ENCODE measurements at places on chromosomes 4 and X.

- DNase-seq = no peak
These were observed 6.7 kb downstream of the MYL5 start for GRCh38 chr4:680928-681645.

DNA sequence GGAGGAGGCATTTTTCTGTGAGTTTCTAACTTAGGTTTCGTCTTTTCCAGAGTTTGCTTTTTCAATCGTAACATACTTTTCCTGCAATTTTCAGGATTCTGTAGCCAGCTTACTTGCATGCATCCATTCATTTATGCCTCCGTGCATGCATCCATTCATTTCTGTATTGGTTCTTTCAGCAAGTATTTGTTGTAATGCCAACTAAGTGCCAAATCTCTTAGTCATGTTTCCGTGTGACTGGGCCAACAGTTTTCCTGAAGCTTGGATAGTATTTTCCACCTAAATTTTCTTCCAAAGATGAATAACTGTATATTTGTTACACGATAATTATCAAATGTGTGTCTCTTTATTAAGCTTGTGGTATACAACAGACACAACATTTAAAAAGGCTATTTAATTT is 41.5 kb downstream of the CBLL2 start:
- DNase-seq = no peak

DNA sequence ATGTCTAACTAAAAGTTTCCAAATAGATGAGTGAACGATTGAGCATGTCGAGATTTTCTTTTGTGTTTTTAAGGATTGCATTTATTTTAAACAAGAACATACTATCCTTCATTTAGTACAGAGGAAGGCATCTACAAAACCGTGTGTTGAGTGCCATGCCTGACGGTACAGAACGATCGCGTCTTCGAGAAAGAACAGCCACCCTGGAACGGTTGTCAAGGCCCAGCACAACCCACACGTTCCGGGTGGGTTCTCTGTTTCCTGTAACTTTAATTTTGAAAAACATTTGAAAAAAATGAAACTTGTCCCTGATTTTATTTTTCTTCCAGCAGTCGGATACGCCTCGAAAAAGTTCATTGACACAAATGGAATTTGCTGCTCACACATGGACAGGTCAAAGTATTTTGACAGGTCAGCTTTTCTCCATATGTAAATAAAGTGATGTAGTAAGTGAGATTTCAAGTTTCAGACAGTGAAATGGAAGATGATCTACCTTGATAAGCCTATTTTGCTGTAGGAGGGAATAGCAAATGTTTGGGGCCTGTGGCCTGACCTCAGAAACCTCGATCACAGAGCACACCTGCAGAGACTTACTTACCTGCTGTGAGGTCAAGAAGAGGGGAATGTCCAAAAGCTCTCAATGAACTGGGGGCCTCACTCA is 24.4 kb upstream of the CYP4V2 start:
- DNase-seq = no peak

GRCh38 chrX:55326985-55327384 is 62.3 kb upstream of the PAGE3 start:
- no peak for DNase-seq

DNA sequence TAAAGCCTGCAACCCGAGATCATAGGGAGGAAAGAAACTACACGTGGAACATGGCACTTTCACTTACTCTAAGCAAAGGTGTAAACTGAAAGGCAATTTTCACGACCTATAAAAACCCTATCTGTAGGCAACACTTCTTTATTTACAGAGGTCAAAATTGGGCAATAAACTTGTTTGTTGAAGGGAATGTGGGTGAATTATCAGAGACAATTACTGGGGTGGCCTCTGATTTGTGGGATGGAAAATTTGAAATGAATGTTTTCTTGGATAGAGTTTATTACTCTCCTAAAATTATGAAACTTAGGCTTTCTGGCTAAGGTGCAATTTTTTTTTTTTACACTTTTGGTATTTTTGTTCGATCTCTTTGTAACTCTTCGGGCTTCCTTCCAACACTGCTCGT is 734.1 kb upstream of the TENM3 start:
- DNase-seq = no peak

GRCh38 chr4:88823058-88823919 is 125.7 kb upstream of the NAP1L5 start:
- no peak for DNase-seq

- DNase-seq = no peak
These were observed 102.0 kb upstream of the ARHGAP24 start for GRCh38 chr4:85372966-85373365.

GRCh38 chr4:6776920-6777635 is 5.4 kb upstream of the KIAA0232 start:
- DNase-seq = no peak

GRCh38 chr4:1296324-1297022 is 6.8 kb downstream of the MAEA start:
- DNase-seq = no peak

- DNase-seq = no peak
These were observed 184.0 kb upstream of the AFF2 start for GRCh38 chrX:148316446-148316845.

DNA sequence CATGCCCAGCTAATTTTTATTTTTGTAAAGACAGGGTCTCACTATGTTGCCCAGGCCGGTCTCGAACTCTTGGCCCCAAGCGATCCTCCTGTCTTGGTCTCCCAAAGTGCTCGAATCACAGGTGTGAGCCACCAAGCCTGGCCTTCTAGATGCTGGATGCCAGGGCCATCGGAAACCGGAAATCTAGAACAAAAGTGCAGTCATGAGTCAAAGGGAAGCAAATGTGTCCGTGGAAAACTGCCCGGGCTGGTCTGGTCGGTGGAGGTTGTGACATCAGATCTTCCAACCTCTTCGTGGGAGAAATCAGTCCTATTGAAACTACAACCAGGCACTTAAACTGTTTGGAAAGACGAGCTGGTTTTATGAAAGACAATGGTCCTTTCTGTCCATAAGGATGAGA is 92.3 kb upstream of the SHOX start:
- no peak for DNase-seq

DNA sequence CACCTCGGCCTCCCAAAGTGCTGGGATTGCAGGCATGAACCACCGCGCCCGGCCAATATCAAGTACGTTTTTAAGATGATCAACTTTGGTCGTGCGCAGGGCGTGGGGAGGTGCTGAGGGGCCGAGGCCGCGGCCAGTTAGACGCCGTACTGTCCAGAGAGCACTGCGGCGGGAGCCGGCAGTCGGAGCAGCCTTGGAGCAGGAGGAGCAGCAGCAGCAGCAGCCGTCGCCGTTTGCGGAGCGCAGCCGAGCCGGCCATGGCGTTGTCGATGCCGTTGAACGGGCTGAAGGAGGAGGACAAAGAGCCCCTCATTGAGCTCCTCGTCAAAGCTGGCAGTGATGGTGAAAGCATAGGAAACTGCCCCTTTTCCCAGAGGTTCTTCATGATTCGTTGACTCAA is 8.5 kb upstream of the USP9X start:
- no peak for DNase-seq

DNA sequence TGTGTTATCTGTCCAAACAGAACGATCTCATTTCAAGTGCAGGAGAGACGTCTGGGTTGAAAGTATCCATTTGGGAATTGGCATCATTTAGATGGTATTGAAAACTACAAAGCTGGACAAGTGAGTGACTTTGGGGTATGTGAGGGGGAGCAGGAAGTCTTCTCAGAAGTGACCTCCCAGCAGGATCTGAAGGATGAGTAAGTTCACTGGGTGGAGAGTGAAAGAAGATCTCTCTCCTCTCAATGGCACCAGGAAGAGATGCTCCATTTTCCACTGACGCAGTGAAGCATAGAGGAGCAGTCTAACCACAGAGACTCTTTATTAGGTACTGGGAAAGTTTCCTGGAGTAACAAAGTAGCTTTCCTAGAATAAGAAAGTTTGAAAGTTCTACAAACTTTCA is 161.0 kb downstream of the CPE start:
- no peak for DNase-seq

DNA sequence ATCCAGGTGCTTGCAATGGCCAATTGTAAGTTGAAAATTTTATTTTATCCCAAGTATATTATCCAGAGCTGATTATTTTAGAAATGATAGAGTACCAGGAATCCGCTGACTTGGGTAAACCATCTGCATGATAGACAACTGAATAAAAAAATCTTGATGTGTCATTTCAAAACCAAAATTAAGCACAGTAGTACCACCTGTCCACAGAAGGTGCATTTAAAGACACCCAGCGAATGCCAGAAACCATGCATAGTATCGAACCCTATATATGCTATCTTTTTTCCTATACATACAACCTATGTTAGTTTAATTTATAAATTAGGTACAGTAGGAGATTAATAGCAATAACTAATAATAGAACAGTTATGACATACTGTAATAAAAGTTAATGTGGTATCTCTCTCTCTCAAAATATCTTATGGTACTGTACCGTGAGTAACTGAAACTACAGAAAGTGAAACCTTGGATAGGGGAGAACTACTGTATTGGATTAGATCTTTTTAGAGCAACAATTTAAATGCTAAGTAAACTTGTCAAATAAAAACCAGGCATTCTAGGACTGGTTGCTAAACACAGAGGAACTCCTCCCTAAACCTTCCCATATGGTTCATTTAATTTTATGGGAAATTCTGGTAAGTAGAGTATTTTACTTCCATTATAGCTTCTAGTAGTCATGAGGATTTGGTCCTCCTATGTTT is 6.2 kb downstream of the NEIL3 start:
- DNase-seq = no peak

DNA sequence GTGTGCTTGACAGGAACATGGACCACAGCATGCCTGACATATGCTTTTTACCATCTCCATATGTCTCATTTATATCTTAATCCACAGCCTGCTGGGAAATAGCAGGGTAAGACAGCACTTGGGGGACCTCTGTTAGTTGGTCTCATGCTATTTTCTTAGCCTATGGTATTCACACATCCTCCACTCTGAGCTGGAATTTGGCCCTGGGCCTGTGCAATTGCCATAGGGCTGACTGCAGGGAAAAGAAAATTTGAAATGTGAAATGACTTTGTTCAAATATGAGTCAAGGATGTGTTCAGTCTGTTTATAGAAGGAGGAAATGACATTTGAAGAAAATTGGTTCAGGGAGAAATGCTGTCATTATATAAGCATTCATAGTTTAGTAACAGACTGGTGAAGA is 9.6 kb upstream of the MAP7D3 start:
- DNase-seq = no peak

- no peak for DNase-seq
These were observed 124.4 kb downstream of the NAF1 start for GRCh38 chr4:163042306-163042705.

DNA sequence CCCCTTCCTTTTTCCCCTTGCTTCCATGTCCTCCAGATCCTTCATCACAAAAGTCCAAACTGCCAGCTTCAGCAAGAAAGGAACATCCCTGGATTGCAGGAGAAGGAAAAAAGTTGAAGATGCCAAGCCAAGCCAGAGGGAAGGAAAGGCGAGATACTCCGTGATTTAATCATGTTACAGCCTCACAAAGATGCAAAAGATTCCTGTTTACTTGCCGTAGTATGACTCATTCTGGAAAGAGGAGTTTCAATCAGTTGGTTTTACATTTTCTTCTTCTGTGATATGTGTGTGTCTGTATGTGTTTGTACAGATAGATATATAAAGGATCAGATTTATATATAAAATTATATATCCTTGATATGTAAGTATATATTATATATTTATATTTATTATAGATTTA is 69.3 kb downstream of the BTC start:
- DNase-seq = no peak

DNA sequence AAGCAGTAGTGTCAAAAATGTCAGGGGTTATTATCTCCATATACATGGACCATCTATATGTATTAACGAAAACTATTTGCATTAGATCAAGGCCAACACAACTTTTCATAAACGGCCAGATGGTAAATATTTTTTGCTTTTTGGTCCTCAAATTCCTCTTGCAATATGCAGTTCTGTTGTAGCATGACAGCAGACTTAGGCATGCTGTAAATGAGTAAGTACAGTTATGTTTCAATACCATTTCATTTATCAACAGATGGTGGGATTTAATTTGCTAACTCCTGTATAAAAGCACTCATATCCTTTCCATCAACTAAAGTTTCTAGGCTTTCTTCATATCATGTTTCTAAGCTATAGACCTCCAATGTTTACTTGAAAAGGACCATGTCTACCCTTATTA is 208.1 kb downstream of the ANKRD50 start:
- DNase-seq = no peak

- no peak for DNase-seq
These were observed 130.3 kb upstream of the MSX1 start for GRCh38 chr4:4729206-4729605.

GRCh38 chrX:24487571-24487970 is 22.5 kb downstream of the PDK3 start:
- DNase-seq = no peak

DNA sequence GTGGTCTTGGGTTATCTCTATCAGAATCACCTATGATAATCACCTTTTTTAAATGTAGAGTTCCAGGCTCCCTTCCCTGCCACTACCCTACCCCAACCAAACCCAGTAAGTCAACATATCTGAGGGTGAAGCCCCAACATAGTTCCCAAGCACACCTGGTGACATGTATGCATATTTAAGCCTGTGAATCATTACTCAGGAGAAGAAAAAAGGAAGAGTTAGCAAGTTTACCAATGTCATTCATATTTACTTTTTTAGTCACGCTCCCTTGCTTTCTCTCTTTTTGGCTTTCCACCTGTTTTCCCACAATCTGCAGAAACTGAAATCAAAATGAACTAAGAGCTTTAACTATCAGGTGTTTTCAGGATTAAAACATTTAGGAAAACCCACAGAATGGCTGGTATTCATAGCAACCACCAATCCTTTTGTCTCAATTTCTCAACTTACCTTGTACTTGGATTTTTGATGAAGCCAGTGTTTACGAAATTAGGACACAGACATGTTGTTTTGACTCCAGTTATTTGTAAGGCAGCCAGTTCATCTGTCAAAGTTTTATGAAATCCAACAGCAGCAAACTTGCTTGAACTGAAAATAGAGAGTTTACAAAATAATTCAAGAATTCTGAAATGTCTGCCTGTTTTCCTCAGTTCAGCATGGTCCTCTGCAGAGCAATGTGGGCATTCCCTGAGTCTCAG is 34.0 kb downstream of the HSD17B11 start:
- no peak for DNase-seq

- DNase-seq = no peak
These were observed 48.3 kb downstream of the GPR143 start for GRCh38 chrX:9717376-9717775.

- no peak for DNase-seq
These were observed 68.9 kb downstream of the ENOX2 start for GRCh38 chrX:130834149-130834548.

Measured in D721Med (cell line).